ENCODE measurements at places on chromosomes 2 and 18. TPM values are rescaled to one million over a fixed set of nuclear protein-coding genes. Genes with fewer than 3 reads are reported as not detected.

Gene SIX3
- total RNA-seq: not detected

DNA sequence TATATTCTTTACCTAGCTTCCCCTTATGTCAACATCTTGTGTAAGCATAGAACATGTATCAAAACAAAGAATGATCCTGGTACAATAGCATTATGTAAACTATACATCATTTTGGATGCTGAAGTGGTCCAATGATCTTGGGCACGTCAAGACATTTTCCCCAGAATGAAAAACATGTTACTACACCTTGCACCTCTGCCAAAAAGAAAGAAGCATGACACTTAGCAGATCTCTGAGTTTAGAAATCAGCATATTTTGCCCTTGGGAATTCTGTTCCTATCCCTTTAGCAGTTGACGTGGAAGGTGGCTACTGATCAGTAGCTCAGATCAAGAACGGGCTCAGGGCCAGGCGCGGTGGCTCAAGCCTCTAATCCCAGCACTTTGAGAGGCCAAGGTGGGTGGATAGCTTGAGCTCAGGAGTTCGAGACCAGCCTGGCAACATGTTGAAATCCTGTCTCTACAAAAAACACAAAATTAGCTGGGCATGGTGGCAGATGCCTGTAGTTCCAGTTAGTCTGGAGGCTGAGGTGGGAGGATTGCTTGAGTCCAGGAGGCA is 1.7 kb upstream of the LCLAT1 start:
- DNase-seq: no peak

DNA sequence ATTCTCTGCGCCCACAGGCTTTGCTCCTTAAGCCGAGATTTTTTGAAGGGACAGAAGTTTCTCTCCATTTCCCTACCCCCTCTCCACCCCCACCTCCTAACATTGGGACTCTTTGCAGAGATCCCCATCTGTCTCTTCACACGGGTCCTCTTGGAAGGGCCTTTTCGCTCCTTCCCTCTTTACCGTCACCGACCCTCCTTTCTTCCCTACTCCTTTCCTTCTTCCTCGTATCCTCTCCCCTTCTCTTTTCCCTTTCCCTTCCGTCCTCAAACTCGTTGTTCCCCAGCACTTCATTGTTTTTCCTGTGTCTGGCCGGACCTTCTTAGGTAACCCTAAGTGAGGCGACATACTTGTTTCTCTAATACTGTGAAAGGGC is 660 bp downstream of the COPS7B start:
- DNase-seq: no peak

DNA sequence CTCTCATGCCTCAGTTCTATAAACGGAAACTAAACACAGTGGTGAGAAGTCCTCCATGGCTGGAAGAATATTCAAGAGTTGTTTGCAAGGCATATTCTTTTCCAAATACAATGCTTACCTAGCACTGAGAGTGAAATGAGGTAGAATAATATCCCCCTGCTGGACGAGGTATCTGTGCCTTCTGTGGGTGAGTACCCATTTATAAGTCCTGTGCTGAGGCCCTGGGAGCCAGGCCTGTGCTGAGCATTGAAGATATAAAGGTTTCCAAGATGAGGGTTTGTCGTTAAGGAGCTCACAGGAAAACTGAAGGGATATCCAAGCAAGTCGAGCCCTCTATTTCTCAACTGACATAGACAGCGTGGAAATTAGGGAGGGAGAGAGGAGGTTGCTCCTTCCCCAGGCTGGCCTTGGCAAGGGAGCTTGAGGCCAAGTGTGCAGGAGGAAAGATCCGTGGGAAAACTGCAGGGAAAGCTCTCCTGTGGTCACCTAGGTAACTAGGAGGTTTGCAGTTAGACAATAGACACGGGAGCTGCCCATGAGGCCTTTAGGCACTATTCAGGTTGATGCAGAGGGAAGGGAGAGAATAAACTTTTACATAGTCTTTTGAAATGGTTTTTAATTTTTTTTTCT is 17.6 kb downstream of the PTPRM start:
- DNase-seq: no peak

Measured in ureter (tissue), 1 donor.